ENCODE measurements at places on chromosomes 2 and 18. TPM values are rescaled to one million over a fixed set of nuclear protein-coding genes. Genes with fewer than 3 reads are reported as not detected.
A peak's percentile ranks its signal among the peaks of the same experiment; 100 is the strongest.

ZNF892 gene
- 3.7 TPM for total RNA-seq

HOXD8 gene
- 1.3 TPM for total RNA-seq

DNA sequence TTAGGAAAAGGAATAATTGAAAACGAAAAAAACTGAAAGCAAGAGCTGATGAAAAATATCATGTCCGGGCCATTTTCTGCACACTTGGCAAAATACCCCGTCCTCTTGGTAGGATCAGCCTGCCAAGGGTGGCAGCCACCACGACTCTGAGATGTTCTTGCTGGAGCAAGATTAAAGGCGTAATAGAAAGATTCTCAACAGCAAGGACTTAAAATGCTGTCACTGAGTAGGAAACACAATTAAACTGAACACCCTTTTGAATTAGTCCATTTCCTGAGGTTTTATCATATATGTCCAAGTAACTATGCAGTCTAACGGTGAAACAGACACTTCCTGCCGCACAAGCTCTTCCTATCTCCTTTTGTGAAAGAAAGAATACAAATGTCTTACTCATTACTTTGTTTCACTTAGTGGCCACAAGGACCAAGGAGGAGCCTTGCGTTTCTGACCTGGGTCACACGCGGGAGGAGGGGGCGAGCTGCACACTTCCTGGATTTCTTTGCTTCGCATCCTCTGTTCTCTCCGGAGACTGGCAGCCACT is 222.7 kb downstream of the PIEZO2 start:
- peak overlapping the region; percentile 45 for H3K27ac ChIP-seq
- no peaks in the 10 kb centered on the region for H3K36me3 ChIP-seq
- H3K27me3 ChIP-seq = no peaks in the 10 kb centered on the region
- H3K4me3 ChIP-seq = no peak overlapping the region

DNA sequence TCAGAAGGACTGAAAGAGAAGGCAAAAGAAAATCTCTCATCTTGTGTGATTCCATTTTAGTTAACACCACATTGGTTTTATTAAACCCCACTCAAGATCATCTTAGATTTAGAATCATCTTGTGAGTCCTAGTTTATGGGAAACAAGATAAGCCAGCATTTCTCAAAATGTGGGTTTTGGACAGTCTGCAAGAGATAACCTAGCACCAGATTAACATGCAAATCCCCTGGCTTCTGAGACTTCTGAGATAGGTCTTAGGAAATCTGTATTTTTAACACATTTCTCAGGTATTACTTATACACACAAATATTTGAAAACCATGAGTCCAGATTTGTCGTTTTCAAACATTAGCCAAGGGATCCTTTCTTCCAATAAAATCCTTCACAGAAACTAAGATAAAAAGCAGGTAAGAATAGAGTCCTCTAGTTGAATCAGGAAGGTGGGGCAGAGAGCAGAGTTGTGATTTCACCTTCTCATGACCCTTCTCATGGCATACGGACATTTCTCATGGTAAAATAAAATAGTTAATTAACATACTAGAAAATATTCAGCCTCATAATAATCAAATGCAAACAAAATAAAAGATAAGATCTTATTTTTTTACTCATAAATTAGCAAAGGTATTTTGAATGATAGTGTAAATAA is 287.2 kb upstream of the FN1 start:
- H3K4me3 ChIP-seq = no peak overlapping the region
- H3K27ac ChIP-seq = peak overlapping the region; percentile 32
- no peak for DNase-seq

DNA sequence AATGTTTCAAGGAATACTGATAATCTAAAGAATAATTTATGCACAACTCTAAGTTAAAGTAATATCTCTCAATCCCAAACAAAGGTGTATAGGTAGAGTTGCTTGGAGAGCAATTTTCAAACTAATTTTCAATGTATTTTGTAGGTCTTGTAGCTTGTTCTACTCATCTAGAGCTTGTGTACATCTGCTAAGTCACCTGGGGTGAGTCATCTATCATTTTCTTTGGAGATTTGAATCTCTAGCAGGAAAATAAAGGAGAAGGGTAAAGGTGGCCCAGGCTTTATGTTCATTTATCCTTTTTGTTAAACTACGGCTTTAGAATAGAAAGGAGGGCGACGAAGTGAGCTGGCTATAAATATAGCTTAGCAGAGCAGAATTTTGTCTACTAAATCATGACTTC is 76.8 kb upstream of the THUMPD2 start:
- peaks cover 15% of the 10 kb centered on the region for H3K4me1 ChIP-seq
- H3K4me3 ChIP-seq = no peak overlapping the region
- H3K27me3 ChIP-seq = no peaks in the 10 kb centered on the region
- no peaks in the 10 kb centered on the region for H3K36me3 ChIP-seq
- H3K27ac ChIP-seq = no peak overlapping the region

XDH gene
- total RNA-seq = 4.0 TPM

TRIM43B gene
- not detected for total RNA-seq

GRCh38 chr18:61635901-61636528 is 256.8 kb downstream of the RNF152 start:
- DNase-seq = peak; percentile 75
- peaks cover 23% of the 10 kb centered on the region for H3K4me1 ChIP-seq
- H3K27ac ChIP-seq = peak overlapping the region; percentile 60
- no peaks in the 10 kb centered on the region for H3K27me3 ChIP-seq
- no peak overlapping the region for H3K4me3 ChIP-seq

GRCh38 chr2:85409845-85410583 is at the start of gene CAPG:
CAPG (minus strand) TSS chr2:85410366; CDS start chr2:85402145, 8,221 bp downstream.
- H3K4me3 ChIP-seq = no peak within 1 kb of the TSS
- no peaks in the 10 kb centered on the region for H3K36me3 ChIP-seq
- peaks cover 22% of the 10 kb centered on the region for H3K4me1 ChIP-seq
- peak within 1 kb of the TSS; percentile 37 for H3K27ac ChIP-seq

- no peaks in the 10 kb centered on the region for H3K27me3 ChIP-seq
- no peak for DNase-seq
- peak overlapping the region; percentile 70 for H3K4me3 ChIP-seq
- peak overlapping the region; percentile 100 for H3K27ac ChIP-seq
These were observed 24.5 kb upstream of the SMAD7 start for GRCh38 chr18:48975120-48975816.

DNA sequence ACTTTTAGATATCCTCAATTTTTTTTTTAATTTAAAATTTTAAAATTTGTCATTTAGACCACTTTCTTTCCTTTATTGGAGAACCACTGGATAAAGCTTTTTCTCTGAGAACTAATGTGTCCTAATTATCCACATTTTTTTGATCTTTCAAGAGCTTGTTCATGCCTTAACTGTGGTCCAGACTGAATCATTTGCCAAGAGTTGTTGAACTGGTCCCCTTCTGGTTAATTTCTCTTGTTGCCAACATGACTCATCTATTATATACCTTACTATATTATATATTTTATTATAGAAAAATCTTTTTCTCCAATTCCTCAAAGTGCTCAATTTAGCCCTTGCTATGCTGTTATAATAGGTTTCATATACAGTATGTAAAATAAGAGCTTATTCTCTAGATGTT is 53.1 kb upstream of the TMEM87B start:
- no peaks in the 10 kb centered on the region for H3K27me3 ChIP-seq
- H3K27ac ChIP-seq = no peak overlapping the region
- H3K4me3 ChIP-seq = no peak overlapping the region
- H3K36me3 ChIP-seq = no peaks in the 10 kb centered on the region

GRCh38 chr2:11705711-11706110 is 35.7 kb upstream of the NTSR2 start:
- H3K36me3 ChIP-seq = no peaks in the 10 kb centered on the region
- no peak overlapping the region for H3K4me3 ChIP-seq
- H3K27ac ChIP-seq = no peak overlapping the region
- no peak for DNase-seq

- peak; percentile 4 for DNase-seq
- no peak overlapping the region for H3K4me3 ChIP-seq
- H3K27me3 ChIP-seq = no peaks in the 10 kb centered on the region
- no peaks in the 10 kb centered on the region for H3K36me3 ChIP-seq
These were observed 2.0 kb upstream of the DGKD start for GRCh38 chr2:233352141-233352842.

DNA sequence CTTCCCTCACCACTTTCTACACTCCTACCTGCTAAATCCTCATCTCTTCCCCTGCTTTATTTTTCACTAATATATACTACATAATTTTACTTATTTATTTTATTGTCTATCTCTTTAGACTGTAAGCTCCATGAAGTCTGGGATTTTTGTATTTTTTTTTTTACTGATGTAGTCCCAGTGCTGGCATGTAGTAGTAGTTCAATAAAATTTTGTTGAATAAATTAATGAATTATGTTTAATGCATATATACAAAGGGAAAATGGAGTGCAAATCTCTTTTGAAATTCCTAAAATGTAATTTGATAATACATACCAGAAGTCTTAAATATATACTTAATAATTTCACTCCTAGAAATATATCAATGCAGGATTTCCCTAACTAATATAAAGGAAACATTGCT is 7.1 kb upstream of the NABP1 start:
- H3K4me3 ChIP-seq = no peak overlapping the region
- no peaks in the 10 kb centered on the region for H3K4me1 ChIP-seq
- H3K27me3 ChIP-seq = no peaks in the 10 kb centered on the region
- H3K36me3 ChIP-seq = no peaks in the 10 kb centered on the region
- DNase-seq = no peak
- H3K27ac ChIP-seq = no peak overlapping the region

- no peaks in the 10 kb centered on the region for H3K27me3 ChIP-seq
- peaks cover 41% of the 10 kb centered on the region for H3K4me1 ChIP-seq
- no peaks in the 10 kb centered on the region for H3K36me3 ChIP-seq
- H3K4me3 ChIP-seq = no peak overlapping the region
- DNase-seq = peak; percentile 67
These were observed 125.7 kb downstream of the HDAC4 start for GRCh38 chr2:239275044-239275685.

GRCh38 chr2:71882949-71883472 is 264.7 kb downstream of the CYP26B1 start:
- H3K4me3 ChIP-seq = no peak overlapping the region
- no peaks in the 10 kb centered on the region for H3K27me3 ChIP-seq
- H3K27ac ChIP-seq = no peak overlapping the region
- DNase-seq = peak; percentile 90

RAB10 gene
- total RNA-seq = 122 TPM

DNA sequence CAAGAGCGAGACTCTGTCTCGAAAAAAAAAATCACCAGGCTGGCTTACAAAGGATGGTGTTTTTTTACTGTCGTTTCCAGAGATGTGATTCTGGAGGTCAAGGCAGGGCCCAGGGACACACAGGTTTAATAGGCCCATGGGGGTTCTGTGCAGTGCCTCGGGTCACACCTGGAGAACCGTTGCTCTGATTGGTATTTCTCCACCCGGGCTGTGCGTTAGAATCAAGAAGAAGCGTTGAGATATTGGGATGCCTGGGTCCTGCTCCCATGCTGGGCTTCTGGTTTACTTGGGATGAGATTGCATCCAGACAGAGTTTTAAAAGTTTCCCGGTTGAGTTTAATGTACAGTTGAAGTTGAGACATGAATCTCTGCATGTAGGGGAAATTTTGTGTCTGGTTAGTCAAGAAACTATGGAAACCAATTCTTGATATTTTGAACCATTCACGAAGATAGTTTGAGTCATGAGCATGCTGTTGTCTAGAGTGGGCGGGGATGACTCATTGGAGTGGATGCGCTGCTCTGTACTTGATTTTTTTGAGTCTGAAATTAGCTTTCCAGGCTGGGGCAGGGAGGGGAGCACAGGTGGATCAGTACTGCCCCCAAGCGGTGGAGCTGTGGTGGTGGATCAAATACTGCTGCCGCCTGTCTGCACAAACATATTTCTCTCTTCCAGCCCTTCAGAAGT is 50.1 kb downstream of the GREB1 start:
- no peaks in the 10 kb centered on the region for H3K27me3 ChIP-seq
- DNase-seq = peak; percentile 90
- no peaks in the 10 kb centered on the region for H3K36me3 ChIP-seq
- H3K27ac ChIP-seq = peak overlapping the region; percentile 28
- no peak overlapping the region for H3K4me3 ChIP-seq
- H3K4me1 ChIP-seq = peaks cover 4% of the 10 kb centered on the region

RGPD4 gene
- total RNA-seq = not detected

DNA sequence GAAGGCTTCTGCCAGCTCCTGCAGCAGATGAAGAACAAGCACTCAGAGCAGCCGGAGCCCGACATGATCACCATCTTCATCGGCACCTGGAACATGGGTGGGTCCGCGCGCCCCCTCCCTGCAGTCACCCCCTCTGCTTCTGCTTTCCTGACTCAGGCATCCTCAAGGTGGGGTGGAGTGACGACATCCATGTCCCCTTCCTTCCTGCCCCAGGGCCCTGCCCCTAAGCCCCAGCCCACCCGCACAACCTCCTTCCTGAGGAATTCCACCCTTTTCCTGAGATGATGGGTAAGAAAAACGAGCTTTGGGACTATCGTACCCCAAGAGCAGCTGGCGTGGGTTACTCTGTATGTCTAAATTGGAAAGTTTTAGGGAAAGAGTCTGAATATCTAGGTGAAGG is 89.7 kb upstream of the ATG16L1 start:
- H3K36me3 ChIP-seq = no peaks in the 10 kb centered on the region
- H3K27ac ChIP-seq = no peak overlapping the region
- no peak overlapping the region for H3K4me3 ChIP-seq
- no peaks in the 10 kb centered on the region for H3K27me3 ChIP-seq
- no peaks in the 10 kb centered on the region for H3K4me1 ChIP-seq

PRSS56 gene
- not detected for total RNA-seq

GRCh38 chr2:101696272-101697123 is 1.0 kb upstream of the MAP4K4 start:
- H3K27me3 ChIP-seq = no peaks in the 10 kb centered on the region
- peak overlapping the region; percentile 89 for H3K27ac ChIP-seq
- H3K4me3 ChIP-seq = peak overlapping the region; percentile 60
- H3K4me1 ChIP-seq = peaks cover 18% of the 10 kb centered on the region
- peak; percentile 36 for DNase-seq

RAD51AP2 gene
- 0.24 TPM for total RNA-seq

- no peaks in the 10 kb centered on the region for H3K27me3 ChIP-seq
- no peak for DNase-seq
- H3K4me3 ChIP-seq = no peak overlapping the region
These were observed 205.9 kb upstream of the STK17B start for GRCh38 chr2:196376984-196377877.

DNA sequence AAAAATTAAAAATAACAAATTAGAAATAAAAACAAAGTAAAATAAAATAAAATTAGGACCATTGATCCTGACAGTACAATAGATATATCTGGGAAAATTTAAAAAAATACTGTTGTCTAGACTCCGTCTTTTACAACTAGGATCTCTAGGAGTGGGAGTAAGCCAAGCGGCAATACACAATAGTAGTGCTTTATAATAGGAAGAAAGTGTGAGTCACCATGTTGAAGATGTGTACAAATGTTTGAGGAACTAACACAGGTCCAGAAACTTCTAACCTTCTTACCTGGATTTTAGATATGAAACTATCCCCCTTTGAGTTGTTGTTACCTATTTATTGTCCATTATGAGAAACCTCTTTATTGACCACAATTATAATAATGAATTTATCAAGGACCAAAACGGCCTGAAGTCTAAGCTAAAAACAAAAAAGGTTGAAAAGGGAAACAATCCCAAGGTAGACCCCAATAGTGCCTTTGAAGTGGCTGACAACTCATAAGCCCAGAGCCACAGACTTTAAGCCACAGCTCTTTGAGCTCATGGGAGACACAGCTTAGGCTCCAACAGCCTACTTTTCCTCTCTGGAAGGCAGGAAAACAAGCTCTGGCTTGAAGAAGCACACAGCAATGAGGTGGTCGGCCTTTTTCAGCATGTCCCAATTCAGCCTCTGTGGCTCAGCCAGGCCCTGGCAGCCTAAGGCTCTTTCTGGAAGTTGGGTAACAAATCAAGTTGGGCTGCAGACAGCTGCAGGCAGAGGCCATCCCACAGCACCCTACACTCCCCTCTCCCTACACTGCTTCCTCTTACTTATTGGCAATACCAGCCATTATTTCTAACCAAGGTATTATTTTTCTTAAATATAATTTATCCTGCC is 62.9 kb downstream of the AQP4 start:
- no peaks in the 10 kb centered on the region for H3K4me1 ChIP-seq
- H3K36me3 ChIP-seq = no peaks in the 10 kb centered on the region
- H3K27ac ChIP-seq = no peak overlapping the region
- H3K4me3 ChIP-seq = no peak overlapping the region
